NCI-H460 (cell line): ENCODE measurements at places on chromosomes 13 and 19.

- DNase-seq = no peak
These were observed 46.7 kb upstream of the MEDAG start for GRCh38 chr13:30859326-30859725.

DNA sequence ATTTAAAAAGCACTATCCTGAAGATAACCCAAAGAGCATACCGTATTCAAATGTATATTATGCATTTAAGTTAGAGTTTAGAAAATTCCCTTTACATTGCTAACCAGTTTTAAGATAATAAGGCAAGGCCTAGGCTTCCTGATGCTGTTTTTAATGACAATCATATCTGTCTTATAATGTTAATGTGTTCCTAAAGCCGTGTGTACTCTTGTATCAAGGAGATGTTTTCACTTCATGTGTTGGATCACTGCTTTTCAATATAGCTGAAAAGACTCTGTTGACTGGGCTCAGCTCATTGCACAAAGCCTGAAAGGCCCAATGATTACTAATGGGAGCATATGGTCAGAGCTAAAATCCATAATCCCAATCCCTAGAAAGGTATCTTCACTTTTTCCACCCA lies 81.6 kb downstream of the DACH1 start:
- DNase-seq = no peak

GRCh38 chr13:60620611-60621395 lies 223.8 kb downstream of the TDRD3 start:
- no peak for DNase-seq

GRCh38 chr13:60094385-60095088 lies 69.2 kb downstream of the DIAPH3 start:
- no peak for DNase-seq

DNA sequence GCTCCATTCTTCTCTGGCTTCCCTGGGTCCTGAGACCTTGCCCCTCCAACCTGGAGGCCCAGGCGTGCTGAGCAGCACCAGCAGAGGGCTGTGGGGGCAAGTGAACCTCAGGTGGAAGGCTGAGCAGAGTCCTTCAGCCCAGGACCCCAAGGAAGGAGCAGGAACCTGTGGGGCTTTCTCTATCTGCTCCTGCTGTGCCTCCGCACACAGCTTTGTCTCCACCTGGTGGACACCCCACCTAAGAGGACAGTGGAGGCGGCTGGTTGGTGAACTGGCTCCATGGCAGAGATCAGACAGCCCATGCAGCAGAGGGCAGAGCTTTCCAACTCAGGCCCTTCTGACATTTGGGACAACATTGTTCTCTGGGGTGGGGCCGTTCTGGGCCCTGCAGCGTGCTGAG lies 19.7 kb downstream of the ZFR2 start:
- DNase-seq = no peak

DNA sequence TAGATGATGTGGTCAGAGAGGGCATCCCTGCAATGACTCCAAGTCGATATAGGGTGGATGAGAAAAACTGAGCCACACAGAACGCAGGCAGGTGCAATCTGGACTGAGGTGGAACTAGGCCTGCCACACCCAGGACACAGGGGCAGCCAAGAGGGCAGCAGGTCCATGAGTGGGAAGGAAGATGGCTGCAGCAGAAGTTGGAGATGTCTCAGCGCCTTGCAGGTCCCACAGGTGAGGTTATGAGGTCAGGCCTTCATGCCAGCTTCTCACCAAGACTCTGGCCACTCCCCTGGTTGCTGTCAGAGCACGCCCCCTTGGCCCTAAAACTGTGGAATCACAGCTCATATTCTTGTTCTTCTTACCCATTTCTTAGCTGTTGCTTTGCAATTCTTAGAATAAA lies 147.7 kb upstream of the VSTM2B start:
- no peak for DNase-seq
